Nephron progenitor cell (in vitro differentiated cells): ENCODE measurements at places on chromosomes 6 and 20.

- no peak overlapping the region for H3K4me3 ChIP-seq
- no peaks in the 10 kb centered on the region for H3K36me3 ChIP-seq
- H3K4me1 ChIP-seq, result no peaks in the 10 kb centered on the region
- no peak for DNase-seq
Measured at GRCh38 chr6:166781331-166781730, 154.3 kb upstream of the RPS6KA2 start.

- H3K36me3 ChIP-seq, result no peaks in the 10 kb centered on the region
- H3K4me3 ChIP-seq, result no peak overlapping the region
- peaks cover 9% of the 10 kb centered on the region for H3K4me1 ChIP-seq
- peaks cover 20% of the 10 kb centered on the region for H3K27me3 ChIP-seq
- H3K27ac ChIP-seq, result peak overlapping the region; percentile 22
Measured at GRCh38 chr20:43946206-43946491, 31.5 kb downstream of the TOX2 start.

DNA sequence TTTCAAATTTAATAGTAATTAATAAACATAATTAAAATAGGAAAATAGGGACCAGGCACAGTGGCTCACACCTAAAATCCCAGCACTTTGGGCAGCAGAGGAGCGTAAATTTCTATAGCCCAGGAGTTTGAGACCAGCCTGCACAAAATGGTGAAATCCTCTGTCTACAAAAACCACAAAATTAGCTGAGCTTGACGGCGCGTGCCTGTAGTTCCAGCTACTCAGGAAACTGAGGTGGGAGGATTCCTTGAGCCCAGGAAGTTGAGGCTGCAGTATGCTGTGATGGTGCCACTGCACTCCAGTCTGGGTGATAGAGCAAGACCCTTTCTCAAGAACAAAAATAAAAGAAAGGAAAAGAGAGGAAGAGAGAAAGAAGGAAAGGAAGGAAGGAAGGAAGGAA is 1387.0 kb upstream of the ADGRB3 start:
- no peaks in the 10 kb centered on the region for H3K4me1 ChIP-seq
- no peaks in the 10 kb centered on the region for H3K27me3 ChIP-seq
- H3K36me3 ChIP-seq, result no peaks in the 10 kb centered on the region
- no peak for DNase-seq
- H3K27ac ChIP-seq, result no peak overlapping the region

GRCh38 chr6:53441035-53441493 is 92.3 kb upstream of the ELOVL5 start:
- H3K27ac ChIP-seq, result no peak overlapping the region
- no peaks in the 10 kb centered on the region for H3K27me3 ChIP-seq
- no peak overlapping the region for H3K4me3 ChIP-seq

DNA sequence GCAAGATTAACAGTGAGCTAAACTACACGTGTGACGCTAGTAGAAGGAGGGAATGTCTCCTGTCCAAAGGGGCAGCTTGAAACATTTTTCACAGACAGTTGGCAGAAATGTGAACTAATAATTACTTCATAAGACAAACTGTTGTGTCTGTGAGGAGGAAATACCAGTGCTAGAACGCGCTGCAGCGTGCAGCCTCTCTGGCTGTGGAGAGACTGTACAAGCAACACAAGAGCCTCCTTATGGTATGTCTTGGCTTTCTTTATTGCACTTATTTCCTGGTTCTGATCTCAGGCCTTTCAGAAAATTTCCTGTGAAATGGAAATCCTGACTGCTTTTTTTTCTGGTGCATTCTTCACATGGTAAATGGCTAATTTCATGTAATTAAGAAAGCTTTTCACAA is 25.3 kb upstream of the TIAM2 start:
- peaks cover 12% of the 10 kb centered on the region for H3K36me3 ChIP-seq
- no peak overlapping the region for H3K27ac ChIP-seq
- no peak overlapping the region for H3K4me3 ChIP-seq
- H3K27me3 ChIP-seq, result no peaks in the 10 kb centered on the region
- H3K4me1 ChIP-seq, result no peaks in the 10 kb centered on the region
